ENCODE measurements at places on chromosomes 11 and 22.

GRCh38 chr11:46296528-46297448 lies 19.3 kb downstream of the CREB3L1 start:
- peak; percentile 48 for DNase-seq

- DNase-seq = peak; percentile 23
Observed at GRCh38 chr11:6025056-6025455, 5.5 kb downstream of the OR56A1 start.

DNA sequence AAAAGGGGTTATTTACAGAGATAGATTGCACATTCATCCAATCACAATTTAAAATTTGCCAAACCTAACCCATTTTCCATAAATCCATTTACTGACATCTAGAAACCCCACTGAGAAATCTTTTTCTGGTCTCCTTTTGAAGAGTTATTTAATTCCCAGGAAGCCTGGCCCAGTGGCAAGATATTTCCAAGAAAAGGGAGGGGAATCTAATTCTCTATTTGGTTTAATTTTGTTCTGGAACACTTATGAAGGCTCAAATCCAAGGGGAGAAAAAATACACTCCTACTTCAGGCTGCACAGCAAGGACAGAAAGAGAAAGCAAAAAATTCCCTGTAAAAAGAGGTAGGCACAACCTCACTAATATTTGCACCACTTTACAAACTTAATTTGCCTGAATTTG lies 88.2 kb upstream of the LDLRAD3 start:
- no peak for DNase-seq

DNA sequence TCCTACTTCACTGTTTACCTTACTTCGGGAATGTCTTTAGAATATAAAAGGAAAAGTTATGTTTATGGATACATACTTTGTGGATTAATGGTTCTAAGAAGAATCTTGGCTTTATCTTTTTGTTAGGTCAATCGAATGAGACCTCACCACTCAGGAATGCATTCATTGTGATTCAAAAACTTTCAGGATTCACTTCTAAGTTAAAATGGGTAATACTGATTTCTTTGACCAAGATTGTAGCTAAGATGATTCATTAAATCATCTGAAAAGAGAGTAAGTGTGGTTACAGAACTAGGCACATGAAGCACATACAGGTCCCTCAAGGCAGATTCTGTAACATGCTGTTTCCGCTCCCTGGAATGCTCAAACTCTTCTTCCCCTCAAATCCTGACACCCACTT lies 716.4 kb downstream of the KCNA4 start:
- no peak for DNase-seq

DNA sequence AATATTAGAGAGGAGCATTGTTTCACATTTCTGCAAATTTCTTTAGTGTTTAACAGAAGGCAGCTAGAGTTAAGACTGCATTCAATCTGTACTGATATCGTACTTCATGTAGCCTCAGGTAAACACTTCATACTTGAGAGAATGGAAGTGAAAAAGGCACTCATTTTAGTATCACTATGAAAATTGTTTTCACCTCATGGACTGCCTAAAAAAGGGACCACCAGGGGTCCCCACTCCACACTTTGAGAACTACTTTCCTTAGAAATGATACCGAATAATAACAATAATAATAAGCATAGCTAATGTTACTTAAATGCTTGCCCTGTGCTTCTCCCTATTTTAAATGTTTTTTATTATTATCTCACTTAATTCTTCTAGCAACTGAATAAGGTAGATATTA lies 95.1 kb downstream of the BLID start:
- DNase-seq = no peak

DNA sequence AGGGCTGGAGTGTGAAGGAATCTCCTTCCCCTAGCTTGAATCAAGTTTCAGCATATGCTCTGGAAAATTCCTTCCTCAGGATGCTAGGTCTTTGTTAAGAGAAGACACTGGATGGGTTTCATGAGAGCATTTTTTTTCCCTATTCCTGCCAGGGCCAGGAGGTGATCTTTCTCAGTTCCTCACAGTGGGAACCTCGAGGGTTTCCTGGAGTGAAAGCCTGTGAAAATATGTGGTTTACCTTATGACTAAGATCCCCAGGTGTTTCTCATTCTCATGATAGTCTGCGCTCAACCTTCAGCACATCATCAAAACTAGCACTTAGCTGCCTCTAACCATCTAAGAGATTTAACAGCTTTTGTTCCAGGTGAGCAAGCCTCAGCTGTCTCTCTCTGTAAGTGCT lies 985.3 kb upstream of the FAT3 start:
- DNase-seq = no peak

- DNase-seq = no peak
Observed at GRCh38 chr11:110951037-110951949, 239.1 kb upstream of the ARHGAP20 start.

GRCh38 chr11:64306876-64307622 lies 1.7 kb downstream of the ESRRA start:
- DNase-seq = no peak

DNA sequence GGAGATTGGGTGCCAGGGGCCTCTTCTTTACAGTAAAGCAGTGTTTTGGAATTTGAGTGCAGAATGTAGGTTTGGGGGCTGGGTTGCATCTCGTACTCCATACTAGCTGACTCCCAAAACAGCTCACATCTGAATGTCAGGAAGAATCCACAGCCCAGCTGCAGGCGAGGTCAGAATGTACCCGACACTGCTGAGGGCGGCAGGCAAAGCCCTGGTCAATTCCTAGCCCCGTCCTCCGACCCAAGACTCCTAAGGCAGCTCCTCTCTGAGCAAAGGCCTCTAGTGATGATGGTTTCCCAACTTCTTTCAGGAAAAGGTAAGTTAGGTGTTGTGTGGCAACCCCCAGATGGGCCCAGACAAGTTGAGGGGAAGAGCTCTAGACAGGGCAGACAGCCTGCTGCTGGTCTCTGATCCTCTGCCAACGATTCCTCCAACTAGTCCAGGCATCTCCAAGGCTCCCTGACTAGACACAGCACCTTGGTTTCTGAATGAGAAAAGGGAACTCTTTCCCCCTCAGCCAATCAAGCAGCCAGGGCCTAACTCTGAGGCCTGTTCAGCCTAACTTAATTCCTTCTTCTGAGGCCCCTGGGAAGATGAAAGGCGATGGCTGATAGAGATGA lies 8.6 kb downstream of the LARGE2 start:
- no peak for DNase-seq

DNA sequence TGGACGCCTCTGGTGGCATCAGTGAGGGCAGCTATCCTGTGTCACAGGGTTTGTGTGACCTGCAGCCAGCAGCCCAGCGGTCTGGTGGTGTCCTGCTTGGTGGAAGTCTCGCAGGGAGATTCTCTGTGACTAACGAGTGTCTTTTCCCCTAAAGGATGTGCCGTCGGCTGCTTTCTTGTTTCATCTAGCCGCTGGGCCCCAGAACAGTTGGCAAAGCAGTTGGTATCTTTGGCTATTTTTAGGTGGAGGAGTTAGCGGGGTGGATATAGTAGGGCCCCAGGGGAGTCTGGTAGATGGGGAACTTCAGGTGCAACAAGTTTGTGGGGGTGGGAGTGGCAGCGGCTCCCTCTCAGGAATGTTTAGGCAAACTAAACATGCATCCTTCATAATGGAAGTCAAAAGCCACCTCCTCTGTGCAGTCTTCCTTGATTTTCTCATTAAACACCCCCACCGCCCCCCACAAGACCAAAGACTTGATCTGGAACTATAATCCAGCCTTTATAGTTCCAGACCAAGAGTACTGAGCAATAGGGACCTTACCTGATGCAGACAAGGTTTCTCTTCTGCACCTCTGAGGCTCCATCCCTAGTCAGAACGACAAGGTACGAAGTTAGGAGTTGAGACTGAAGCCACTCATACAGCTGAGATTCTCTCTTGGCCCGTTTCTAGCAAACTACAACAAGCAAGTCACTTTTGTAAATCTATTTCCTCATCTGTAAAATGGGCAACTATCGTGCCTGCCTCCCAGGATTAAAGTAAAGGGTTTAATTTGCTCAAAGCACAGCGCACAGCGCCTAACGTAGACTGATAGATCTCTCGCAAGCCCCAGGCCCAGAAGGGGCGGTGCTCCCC lies 1.1 kb upstream of the PELI3 start:
- DNase-seq = no peak

DNA sequence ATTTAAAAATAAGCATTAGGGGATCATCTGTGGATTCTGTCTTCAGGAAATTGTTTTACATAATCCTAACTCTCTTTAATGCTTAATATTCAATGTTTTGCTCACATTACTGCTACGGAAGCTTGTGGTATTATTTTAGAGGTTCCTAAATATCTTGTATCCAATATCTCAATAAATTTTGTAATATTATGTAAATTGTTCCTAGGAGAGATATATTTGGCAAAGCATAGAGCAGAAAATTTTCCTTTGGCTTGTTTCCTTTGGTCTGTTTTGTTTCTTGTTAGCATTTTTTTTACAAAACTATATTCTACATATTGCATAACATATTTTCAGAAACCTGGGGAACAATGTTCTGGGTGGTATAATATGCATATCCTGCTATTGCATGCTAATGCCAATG lies 144.8 kb downstream of the GRIA4 start:
- no peak for DNase-seq

DNA sequence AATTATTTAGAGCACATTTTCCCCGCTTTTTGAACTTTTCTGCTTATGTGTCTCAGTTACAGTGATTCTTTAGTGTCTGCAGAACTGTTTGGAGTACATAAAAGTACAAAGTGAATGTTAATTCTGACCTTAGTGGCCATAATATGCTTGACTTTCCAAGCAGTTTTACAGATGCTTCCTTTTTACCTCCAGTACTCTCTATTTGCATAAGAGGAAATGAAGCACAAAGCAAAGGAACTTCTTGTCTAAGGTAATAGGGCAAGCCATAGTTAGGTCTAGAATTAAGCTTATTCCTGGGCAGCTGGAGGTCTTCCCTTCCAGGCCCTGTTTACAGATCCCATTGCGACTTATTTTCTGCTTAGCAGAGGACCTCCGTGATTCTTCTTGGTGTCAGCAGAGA lies 3.6 kb downstream of the GTPBP1 start:
- DNase-seq = no peak

DNA sequence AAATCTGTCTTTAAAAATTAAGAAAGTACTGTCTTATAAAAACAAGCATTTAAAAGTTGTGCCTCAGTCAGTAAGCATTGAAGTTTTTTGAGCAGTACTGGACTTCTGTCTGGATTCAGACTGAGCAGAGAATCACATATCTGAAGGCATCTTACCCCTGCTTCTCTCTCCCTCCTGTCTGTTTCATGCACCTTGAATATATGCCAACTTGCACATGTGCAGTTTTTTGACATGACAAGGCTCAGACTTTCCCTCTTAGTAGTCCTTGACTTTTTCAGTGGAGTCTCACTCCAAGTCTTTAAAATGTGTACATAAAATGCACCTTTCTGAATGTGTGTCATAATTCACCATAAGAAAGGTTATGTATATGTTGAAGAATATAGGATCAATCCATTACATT lies 19.8 kb downstream of the SPECC1L start:
- peak; percentile 32 for DNase-seq

DNA sequence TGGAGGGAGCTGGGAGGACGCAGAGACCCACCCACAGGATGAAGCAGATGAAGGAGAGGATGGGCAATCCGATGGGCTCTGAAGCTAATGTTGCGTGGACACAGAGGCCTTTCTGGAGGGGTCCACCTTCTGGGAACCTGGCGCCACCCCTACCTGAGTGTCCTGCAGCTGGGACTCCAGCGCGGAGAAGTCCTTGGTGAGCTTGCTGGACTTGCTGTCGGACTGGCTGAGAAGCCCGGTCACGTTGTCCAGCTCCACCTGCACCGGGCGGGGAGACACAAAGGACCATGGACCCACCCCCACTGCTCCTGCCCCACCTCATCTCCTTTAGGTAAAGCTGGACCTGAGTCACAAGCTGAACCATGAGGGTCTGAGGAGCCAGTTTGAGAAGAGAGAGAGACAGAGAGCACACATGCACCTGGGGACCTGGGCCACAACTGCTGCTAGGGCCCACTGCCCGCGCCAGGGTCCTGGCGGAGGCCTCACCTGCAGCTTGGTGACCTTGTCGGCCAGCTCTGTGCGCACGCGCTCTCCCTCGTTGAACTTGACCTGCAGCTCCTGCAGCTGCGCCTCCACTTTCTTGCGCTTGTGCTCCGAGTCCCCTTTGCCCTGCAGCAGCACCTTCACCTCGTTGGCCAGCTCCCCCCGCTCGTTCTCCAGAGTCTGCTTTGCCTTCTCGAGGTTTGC lies 40.8 kb downstream of the APOL1 start:
- DNase-seq = no peak

DNA sequence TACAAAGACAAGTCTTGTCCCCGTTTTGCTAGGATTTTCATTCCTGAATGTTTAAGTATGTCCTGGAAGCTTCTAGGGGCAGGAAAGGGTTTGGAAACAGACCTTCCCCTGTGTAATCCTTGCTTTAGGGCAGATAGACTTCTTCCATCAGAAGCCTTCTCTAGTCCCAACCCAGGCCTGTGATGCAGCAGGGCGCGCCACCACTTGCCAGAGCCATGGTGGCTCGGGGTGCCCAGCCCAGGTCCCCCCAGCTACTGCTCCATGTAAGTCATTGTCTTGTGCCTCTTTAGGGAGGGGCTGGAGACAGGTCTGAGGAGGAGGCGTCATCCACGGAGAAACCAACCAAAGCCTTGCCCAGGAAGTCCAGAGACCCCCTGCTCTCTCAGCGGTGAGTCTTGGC lies 4.3 kb downstream of the NOL12 start:
- DNase-seq = no peak

- no peak for DNase-seq
Observed at GRCh38 chr11:64710418-64711137, 12.4 kb downstream of the NRXN2 start.

DNA sequence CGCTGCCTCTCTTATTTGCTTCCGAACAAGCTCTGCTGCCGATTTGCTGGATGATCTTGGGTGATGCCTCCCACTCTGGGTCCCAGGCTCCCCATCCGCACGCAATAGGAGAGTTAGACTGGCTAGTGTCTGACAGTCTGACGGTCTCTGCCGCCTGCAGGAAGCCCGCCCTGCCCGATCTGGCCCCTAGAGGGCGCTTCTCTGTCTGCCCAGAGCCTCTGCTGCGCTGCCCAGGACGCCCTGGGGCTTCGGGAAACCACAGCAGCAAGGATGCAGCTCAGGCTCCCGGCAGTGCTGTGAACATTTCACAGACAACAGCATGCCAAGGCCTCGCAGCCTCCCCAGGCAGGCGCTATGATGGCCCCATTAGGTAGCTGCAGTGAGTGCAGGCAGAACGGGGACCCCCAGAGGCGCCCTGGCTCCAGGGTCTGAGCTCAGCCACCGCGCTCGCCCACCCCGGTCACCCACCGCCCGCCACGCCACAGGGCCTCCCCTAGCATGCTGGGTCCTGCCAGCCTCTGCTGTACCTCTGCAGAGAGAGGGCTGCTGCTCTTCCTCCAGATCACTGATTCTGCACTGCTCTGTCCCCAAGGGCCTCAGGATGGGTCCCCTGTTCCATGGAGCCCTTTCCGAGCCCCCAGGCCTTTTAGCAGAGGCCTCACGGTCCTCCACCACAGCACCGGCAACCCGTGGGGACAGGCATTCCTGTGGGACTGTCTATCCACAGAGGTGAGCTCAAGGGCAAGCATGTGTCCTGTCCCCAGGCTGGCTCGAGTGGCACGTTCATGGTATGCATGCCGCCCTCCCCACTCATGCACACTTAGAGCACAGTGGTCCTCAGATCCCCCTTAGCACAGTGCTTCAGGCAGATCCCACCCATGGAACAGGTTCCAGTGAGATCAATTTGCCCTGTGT lies 4.3 kb upstream of the BAIAP2L2 start:
- DNase-seq = peak; percentile 79
